ENCODE measurements at places on chromosomes 4 and X. TPM values are rescaled to one million over a fixed set of nuclear protein-coding genes. Genes with fewer than 3 reads are reported as not detected.

The ADH1B gene
- total RNA-seq = 0.43 TPM

The OPRPN gene
- total RNA-seq = not detected

The PIR gene
- 17.7 TPM for total RNA-seq

The NHSL2 gene
- total RNA-seq = 9.7 TPM

The PABPC4L gene
- total RNA-seq = 12.2 TPM

The ERCC6L gene
- total RNA-seq = 5.6 TPM

The CXorf49B gene
- total RNA-seq = not detected

The FAM9B gene
- total RNA-seq = not detected

The TCEANC gene
- total RNA-seq = 5.2 TPM

The PRR32 gene
- total RNA-seq = not detected

The ADH1C gene
- not detected for total RNA-seq

The CTAG1B gene
- not detected for total RNA-seq

The NXF3 gene
- total RNA-seq = not detected

The CBLL2 gene
- not detected for total RNA-seq

The PSAPL1 gene
- not detected for total RNA-seq

The VBP1 gene
- total RNA-seq = 60.2 TPM

The ATG4A gene
- 17.3 TPM for total RNA-seq

The KLHL4 gene
- 0.97 TPM for total RNA-seq

The TCEAL6 gene
- not detected for total RNA-seq

The SLITRK4 gene
- total RNA-seq = 6.1 TPM

The CNGA1 gene
- under 0.01 TPM for total RNA-seq

The TXK gene
- 0.64 TPM for total RNA-seq

The MEPE gene
- total RNA-seq = not detected

The RS1 gene
- total RNA-seq = not detected

Data from fibroblast of villous mesenchyme (primary cell).